Stimulated activated CD4-positive, alpha-beta T cell treated with anti-CD3 and anti-CD28 coated beads, Interleukin-1b, Interleukin-23, amount 100 ng/mL, for 1 hour (primary cell): ENCODE measurements at places on chromosomes 12 and 14.

- no peak for DNase-seq
Observed at GRCh38 chr12:84355561-84355960, 557.0 kb downstream of the SLC6A15 start.

GRCh38 chr12:54439521-54440255 is 20.6 kb upstream of the ITGA5 start:
- DNase-seq = no peak

DNA sequence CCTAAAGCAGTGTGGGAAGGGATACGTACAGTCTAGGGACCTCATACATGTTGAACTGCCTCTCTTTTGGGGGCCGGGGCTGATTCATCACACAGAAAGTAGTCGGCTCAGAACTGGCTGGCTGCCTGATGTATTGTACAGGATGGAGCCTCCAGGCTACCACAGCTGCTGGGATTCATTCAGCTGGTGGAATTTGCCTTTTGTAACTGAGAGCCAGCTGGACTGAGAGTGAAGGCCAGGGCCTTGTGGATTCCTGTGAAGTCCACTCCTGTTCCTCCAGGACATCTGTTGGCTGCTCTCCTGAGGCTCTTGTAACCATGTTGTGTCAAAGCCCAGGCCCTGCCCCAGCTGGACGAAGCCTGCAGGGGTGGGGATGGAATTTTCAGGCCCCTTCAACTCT is 116.3 kb upstream of the PRICKLE1 start:
- DNase-seq = no peak

GRCh38 chr12:106919910-106920544 is 35.7 kb upstream of the TMEM263 start:
- DNase-seq = no peak

GRCh38 chr12:96197503-96198272 is 3.5 kb downstream of the ELK3 start:
- no peak for DNase-seq

GRCh38 chr12:57518920-57519795 is 1.2 kb downstream of the DDIT3 start:
- no peak for DNase-seq

- DNase-seq = no peak
Observed at GRCh38 chr12:26119391-26119989, 5.3 kb downstream of the BHLHE41 start.

GRCh38 chr12:23217158-23217557 is 592.2 kb downstream of the ETNK1 start:
- no peak for DNase-seq

DNA sequence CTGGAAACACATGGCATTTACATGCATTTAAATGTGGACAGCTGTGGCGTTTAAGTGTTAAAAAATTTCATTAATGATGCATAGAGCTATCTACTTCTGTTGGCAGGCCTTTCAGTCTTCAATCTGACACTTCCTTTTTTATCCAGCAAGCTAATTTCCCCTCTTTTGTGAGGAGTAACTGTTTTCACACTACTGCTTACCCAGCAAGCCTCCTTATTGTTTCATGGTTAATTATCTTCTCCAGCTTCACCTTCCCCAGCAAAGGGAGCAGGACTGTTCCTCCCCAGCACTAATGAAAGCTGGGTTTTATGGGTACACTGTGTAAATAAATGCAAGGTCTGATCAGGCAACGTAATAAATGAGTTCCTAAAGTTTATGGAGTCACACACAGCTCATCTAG is 129.4 kb upstream of the NPAS3 start:
- DNase-seq = no peak

DNA sequence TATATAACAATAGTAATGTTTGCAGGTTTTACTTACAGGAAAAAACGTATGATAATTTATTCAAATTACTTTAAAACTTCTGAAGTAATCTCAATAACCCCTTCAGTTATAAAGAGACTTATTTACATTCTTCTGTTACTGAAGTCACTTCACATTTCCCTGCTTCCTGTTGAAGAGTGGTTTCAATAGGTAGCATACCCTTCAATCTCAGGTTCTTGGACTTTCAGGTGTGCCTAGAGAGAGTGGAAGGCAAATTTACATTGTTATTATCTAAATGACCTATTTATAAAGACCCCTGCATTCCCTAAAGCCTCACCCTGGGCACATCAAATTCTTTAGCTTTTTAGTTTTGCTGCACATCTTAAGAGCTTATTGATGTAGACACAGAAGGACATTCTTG is 137.6 kb upstream of the AEBP2 start:
- DNase-seq = no peak
